H9 (cell line): ENCODE measurements at places on chromosomes 7 and 10. TPM values are rescaled to one million over a fixed set of nuclear protein-coding genes. Genes with fewer than 3 reads are reported as not detected.
A peak's percentile ranks its signal among the peaks of the same experiment; 100 is the strongest.

The VGF gene
- 37.1 and 39.1 TPM in 2 replicates for total RNA-seq

DNA sequence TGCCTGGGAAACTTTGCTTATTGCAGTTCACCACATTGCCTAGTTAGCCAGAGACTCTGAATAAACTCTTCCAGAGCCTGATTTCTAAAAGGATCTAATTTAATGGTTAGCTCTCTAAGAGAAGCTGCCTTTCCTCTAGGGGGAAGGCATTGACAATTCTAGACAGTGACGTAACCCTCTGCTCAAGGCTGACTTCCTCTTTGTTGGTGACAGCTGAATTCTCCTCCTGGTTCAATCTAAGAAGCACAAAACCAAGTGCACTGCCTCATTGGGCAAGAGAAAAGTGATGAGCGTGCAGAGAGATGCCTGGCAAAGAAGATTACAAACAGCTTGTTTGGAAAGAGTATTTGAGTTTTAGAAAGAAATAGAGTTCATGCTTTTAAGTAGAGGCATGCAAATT lies 102.7 kb downstream of the MACC1 start:
- DNase-seq: no peak

DNA sequence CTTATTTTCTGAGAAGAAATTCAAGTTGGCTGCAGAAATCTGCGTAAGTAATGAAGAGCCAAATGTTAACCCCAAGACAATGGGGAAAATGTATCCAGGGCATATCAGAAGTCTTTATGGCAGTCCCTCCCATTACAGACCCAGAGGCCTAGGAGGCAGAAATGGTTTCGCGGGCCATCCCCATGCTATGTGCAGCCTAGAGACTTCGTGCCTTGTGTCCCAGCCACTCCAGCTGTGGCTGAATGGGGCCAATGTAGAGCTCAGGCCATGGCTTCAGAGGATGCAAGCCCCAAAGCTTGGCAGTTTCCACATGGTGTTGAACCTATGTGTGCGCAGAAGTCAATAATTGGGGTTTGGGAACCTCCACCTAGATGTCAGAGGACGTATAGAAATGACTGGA lies 131.9 kb downstream of the GPR37 start:
- no peak for DNase-seq

The GTPBP10 gene
- total RNA-seq: 20.3 and 23.3 TPM in 2 replicates

The SLC16A12 gene
- total RNA-seq: 0.77 and 0.88 TPM in 2 replicates

The ZNF3 gene
- total RNA-seq: 60.4 and 62.8 TPM in 2 replicates

The SFTPA1 gene
- total RNA-seq: not detected in 2 replicates

The NKX1-2 gene
- total RNA-seq: 14.9 and 15.3 TPM in 2 replicates

- peak; percentile 48 for DNase-seq
Observed at GRCh38 chr10:117537436-117537903, 5.1 kb upstream of the EMX2 start.
